AG09319 (cell line): ENCODE measurements at places on chromosomes 3 and 15.

DNA sequence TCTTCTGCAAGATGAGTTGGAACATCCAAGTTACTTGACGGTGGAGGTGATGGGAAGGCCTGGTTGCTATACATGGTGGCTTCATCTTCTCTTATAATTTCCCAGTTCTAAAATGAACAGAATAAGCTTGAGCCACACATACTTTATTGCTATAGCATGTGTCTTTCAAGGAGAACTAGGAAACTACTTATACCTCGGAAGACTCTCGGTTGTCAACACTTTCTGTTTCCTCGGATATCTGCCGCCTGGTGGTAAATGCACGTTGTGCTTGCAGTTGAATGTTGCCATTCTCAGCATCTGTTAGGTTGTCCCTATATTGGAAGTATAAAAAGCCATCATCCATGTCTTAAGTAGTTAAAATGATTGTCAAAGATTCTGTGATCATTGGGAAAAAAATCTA is 117.5 kb upstream of the PRTG start:
- no peak for DNase-seq

DNA sequence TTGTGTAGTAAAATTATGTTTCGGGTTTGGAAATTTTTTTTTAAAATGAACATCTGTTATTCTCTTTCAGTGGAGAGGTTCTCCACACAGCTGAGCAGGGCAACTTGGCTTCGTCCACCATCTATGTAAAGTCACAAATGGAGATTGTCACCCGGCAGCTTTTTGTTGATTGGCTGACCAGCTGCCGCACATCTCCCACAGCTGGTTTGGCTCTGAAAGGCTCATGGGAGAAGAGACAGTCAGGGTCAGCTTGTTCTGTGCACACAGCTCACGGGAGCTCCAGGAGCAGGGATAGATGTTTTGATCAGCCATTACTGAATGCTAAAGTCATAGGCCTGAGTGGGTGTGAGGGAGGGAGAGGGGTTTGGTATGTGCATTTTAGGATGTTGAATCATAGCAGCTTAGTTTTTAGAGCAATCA is 12.9 kb upstream of the CCDC80 start:
- no peak for DNase-seq

DNA sequence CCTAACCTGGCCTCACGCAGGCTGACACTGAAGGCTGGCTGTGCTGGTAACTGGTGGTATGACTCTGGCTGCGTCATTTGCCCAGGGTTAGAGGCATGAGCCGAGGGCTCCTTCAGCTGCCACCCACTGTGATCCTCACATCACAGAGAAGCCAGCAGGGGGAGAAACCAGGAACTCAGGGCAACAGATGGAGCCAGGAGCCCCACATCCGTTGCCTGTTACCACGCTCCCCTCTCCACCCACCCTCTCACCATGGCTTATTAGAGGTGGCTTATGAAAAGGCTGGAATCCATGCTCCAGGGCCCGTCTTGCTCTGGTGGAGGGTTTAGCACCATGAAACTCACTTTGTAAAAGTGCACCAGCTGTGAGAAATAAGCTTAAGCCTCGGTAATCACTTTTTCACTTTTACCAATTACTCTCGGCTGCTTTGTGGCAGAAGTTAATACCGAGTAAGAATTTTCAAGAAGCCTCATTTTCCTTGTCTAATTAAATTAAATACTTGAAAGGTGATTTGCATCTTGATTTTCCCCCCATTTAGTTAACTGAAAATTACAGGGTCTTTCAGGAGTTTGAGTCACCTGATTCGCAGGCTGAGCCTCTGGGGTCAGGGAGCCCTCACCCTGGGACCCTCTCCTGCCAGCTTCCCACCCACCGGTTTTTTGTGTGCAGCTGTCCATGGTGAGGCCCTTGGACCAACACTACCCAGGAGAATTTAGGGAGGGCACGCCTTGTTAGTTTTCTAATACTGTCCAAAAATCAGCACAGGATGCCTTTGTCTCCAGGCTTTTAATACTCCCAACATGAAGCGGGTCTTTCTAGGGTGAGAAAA is 60.9 kb downstream of the ASB7 start:
- no peak for DNase-seq

- DNase-seq, result no peak
These were observed 589 bp downstream of the EPB42 start for GRCh38 chr15:43219929-43220928.

- DNase-seq, result peak; percentile 31
These were observed 63.7 kb upstream of the DAZL start for GRCh38 chr3:16668776-16669545.

DNA sequence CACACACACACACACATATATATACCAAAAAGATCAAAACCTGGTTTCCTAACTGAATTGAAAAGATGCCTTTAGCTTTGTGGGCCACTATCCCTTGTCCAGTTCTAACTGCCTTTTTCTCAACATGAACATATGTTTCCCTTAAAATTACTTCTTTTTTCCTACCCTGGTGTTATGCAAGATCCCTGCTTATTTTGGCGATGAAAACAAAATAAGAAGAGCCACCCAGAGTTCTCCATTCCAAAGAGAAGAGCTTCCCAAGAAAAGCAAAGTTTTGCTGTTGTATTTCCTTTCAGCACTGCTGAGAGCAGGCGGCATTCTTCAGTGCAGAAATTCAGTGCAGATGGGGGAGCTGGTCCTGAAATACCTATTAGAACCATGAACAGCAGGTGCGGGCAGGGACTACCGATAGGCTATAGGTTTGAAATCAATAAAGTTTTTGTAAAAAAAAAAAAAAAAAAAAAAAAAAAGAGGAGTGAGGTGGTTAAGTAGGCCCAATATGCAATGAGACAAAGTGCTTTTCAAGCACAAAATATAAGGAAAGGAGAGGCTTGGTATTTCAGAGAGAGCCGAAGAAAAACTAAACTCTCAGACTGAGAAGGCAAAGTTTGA is 238.0 kb downstream of the FOXP1 start:
- peak; percentile 28 for DNase-seq

GRCh38 chr3:42020684-42021307 is 58.9 kb upstream of the ULK4 start:
- no peak for DNase-seq

- no peak for DNase-seq
These were observed 289 bp downstream of the PCSK6 start for GRCh38 chr15:101489237-101489598.

DNA sequence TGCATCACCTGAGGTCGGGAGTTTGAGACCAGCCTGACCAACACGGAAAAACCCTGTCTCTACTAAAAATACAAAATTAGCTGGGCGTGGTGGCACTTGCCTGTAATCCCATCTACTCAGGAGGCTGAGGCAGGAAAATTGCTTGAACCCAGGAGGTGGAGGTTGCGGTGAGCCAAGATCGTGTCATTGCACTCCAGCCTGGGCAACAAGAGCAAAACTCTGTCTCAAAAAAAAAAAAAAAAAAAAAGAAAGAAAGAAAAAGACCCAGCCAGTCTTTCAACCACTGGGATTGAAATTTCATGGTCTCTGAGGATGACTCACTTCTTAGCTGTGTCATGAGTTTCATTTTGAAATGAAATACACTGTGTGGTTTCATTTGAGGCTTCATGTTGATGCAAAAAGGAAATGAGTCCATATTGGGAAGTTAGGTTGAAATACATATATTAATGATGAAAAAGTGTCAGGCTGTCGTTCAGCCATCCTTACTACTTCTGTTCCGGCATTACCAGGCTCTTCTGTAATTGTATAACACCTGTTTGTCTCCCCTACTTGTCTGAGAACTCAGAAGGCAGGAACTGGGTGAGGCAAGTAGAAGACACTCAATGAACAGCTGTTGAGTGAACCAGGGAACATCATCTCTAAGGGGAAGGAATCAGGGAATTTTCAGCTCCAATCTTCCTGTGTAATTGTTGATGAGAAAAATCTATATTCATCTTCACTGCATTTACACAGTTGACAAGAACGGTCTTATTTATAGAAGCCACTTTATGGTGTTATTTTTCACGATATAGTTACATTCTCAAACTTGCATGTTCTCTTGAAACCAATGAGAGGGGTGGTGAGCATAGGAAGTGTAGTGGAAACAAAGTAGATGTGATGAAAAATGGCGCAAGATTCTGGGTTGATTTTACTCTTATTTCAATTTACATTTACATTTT is 87.4 kb downstream of the NFKBIZ start:
- DNase-seq, result peak; percentile 68

DNA sequence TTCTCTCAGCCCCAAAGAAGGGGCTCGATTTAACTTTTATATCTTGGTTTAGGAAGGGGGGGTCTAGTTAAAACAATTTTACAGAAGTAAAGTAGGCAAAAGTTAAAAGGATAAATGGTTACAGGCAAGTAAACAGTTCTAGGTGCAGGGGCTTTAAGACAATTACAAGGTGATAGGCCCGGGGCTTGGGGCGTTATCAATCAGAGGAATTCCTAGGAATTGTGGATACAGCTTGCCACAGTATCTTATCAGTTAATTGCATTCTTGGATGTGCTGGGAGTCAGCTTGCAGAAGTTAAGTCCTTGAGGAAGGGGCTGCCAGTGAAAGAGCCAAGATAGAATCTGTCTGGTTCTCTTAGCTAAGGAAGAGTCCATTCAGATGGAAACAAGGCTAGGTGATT is 52.7 kb downstream of the NSMCE3 start:
- DNase-seq, result no peak

DNA sequence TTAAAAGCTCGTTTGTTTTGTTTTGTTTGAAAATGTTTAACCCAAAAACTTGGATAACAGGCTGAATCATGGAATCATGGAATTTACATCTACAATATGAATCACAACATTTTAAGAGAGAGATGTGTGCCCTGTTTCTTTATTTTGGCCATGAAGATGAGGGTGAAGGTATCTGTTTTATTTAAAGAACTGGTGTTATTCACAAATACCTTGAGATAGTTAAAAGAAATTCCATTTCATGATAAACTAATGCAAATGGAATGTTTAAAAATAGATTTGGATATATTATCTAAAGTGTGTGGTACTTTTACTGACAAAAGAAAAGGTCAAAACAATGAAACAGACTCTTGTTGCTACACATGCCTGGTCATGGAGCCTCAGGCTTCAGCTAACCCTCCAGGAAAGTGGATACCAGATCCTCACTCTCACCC is 486.0 kb upstream of the CFAP20DC start:
- DNase-seq, result no peak

GRCh38 chr3:107401301-107401700 is 24.1 kb downstream of the CCDC54 start:
- DNase-seq, result no peak

DNA sequence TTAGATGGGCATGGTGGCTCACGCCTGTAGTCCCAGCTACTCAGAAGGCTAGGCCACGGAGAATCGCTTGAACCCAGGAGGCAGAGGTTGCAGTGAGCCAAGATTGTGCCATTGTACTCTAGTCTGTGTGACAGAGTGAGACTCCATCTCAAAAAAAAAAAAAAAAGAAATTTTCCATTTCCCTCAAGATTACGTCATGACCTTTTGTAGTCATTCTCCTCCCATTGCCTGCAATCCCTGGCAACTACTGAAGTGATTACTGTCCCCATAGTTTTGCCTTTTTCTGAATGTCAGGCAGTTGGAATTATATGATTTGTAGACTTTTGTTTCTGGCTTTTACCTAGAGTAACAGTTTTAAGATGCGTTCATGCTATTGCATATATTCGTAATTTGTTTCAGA is 28.0 kb downstream of the WDR76 start:
- peak; percentile 3 for DNase-seq

GRCh38 chr3:196063049-196063448 is 18.8 kb downstream of the TFRC start:
- DNase-seq, result no peak

- no peak for DNase-seq
These were observed 12.8 kb downstream of the H1-8 start for GRCh38 chr3:129555616-129556357.

- DNase-seq, result no peak
These were observed 221.4 kb downstream of the TLE3 start for GRCh38 chr15:69876064-69876940.

DNA sequence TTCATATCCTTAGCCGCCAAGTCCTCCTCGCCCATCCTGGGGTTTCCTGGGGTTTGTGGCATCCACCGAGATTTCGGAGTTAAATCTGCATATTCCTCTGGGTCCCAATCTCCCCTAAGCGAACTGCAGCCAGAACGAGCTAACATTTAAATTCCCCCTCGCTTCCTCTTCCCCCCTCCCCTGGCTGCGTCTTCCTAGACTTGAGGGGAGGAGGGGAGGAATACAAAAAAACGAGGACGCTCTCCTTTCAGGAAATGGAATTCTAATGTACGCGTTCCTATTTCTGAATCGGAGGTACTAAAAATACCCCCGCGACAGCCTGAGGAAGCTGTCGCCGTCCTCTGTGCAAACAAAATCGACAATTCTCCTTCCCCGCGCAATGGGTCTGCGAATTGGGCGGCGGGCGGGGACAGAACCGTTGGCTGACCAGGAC is 5.6 kb downstream of the FEZF2 start:
- no peak for DNase-seq

DNA sequence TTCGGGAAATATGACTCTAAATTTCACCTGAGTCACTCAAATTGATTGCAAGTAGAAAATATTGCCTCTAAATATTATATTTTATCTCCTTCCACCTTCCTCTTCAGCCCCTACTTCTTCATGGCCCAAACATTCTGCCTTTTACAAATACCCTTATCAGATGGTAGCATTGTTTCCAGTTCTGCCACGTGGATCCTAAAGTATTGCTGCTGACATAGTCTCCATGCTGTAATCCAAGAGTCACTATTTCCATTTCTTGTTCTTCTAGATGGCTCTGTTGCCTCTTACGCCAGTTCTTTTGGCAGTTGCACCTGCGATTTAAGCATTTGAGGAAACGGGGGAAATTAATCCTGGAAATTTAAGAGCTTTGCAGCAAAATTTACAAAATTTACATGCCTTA is 13.6 kb downstream of the LMOD3 start:
- DNase-seq, result no peak

DNA sequence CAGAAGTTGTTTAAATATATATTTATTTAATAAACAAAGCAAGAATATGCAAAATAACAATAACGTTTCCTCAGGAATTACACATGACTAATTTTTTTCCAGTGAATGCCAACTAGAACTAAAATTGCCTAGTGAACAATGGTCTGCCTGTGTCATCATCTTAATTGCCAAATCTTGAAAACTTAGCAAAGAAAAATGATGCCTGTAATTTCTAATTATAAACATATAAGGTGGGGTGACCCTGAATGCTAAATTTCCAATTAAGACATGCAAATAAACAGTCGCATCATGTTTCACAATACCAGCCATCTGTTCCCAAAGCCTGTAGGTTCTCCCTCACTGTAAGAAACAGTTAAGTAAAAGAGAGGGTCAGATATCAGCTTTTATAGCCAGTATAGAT is 67.6 kb upstream of the PLCL2 start:
- no peak for DNase-seq

- DNase-seq, result no peak
These were observed 221.8 kb downstream of the SNRPN start for GRCh38 chr15:25176616-25176923.

DNA sequence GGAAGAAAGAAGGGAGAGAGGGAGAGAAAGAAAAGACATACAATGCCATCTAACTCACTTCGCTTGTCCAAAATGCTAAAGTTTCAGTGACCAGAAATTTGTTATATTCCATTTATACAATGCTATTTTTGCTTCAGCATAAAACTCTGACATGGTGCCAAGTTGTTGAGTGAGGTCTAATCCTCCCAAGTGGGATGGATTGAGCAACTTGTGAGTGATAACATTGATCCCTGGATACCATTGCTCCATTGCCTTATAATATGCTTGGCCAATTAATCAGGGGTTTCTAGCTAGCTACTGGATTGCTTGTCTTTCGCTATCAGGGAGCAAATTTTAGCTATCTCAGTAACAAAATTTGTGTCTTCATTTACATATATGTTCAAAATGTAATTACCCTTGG is 615.6 kb upstream of the DPPA4 start:
- DNase-seq, result no peak

GRCh38 chr3:179236669-179237301 is 14.1 kb downstream of the KCNMB3 start:
- DNase-seq, result no peak
